Lung (tissue), 17 donors: ENCODE measurements at places on chromosomes 13 and 19. TPM values are rescaled to one million over a fixed set of nuclear protein-coding genes. Genes with fewer than 3 reads are reported as not detected.

GRCh38 chr19:22438011-22438410, 15.9 kb upstream of the ZNF98 start:
- DNase-seq = no peak

GRCh38 chr13:31595563-31595962, 143.8 kb upstream of the RXFP2 start:
- DNase-seq = no peak

DNA sequence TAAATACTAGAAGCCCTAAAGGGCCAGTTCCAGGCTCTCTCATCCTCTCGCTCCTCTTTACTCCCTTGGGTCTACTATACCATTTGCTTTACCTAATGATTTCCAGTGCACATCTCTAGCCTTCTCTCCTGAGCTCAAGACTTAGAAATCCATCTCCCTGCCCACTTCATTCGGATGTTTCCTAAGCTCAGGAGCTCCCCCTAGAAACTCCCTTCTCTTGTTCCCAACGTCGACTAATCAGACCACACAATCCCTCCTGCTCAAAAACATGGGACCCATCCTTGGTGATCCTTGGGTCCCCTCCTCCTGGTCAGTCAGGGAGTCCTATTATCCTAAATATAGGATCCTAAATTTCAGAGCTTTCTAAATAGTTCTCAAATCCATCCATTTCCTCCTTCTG, 21.1 kb upstream of the STK24 start:
- DNase-seq = no peak

- no peak for DNase-seq
These were observed 3.0 kb downstream of the PPP6R1 start for GRCh38 chr19:55255618-55256423.

DNA sequence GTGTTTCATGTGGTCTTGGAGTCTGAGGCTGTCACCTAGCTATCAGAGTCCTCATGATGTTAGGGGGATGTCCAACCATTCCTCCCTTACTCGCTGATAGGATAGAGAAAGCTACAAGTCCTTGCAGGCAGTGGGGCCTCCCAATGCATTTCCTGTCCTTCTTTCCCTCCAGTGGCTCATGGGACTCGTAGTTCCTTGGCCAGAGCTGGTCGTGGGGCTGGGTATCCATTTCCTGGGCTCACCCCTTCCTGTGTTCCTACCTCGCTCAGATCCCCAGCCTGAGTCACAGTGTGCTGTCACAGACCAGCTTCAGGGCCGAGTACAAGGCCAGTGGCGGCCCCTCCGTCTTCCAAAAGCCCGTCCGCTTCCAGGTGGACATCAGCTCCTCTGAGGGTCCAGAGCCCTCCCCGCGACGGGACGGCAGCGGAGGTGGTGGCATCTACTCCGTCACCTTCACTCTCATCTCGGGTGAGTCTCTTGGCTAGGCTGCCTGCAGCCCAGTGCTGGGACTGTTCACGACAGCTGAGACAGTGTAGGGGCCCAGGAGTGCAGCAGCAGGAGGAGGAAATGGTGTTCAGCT, 19.1 kb downstream of the TMEM150B start:
- DNase-seq = no peak

GRCh38 chr19:13425151-13425550, 81.1 kb downstream of the CACNA1A start:
- no peak for DNase-seq

- no peak for DNase-seq
These were observed 895 bp downstream of the B3GNT8 start for GRCh38 chr19:41426116-41426841.

DNA sequence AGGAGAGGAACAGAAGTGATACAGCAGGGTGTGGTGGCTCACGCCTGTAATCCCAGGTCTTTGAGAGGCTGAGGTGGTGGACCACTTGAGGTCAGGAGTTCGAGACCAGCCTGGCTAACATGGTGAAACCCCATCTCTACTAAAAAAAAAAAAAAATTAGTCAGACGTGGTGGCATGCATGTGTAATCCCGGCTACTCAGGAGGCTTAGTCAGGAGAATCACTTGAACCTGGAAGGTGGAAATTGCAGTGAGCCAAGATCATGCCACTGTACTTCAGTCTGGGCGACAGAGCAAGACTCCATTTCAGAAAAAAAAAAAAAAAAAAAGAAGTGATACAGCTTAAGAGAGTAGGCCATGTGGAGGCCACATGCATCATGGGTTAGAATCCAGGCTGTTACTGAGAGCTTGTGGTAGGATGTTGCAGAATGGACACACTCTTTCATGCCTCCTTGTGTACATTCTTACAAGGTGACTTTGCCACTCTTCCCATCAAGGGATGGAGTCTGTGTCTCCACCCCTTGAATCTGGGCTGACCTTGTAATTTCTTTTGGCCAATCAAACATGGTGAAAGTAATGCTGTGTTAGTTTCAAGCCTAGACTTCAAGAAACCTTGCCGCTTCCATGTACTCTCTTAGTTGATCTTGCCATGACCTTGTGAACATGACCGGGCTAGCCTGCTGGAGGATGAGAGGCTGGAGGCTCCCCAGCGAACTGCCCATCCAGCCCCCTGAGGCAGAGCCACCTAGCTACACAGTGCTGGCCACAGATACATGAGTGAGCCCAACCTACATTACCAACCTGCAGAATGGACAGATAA, 12.3 kb downstream of the FAM187B start:
- DNase-seq = no peak

GRCh38 chr13:50584856-50585580, 258.5 kb downstream of the DLEU7 start:
- DNase-seq = no peak

GRCh38 chr19:5074407-5074806, 105.5 kb downstream of the KDM4B start:
- DNase-seq = no peak

The IFNL1 gene
- total RNA-seq = not detected

The CPT1C gene
- total RNA-seq = 3.6 TPM
